NCI-H187 (cell line): ENCODE measurements at places on chromosomes 1 and 21.

- no peak for DNase-seq
These were observed 4.0 kb upstream of the GJC2 start for GRCh38 chr1:228145463-228146416.

- no peak for DNase-seq
These were observed 35.5 kb downstream of the COLGALT2 start for GRCh38 chr1:184002071-184002470.

- no peak for DNase-seq
These were observed 113.4 kb downstream of the GRIK3 start for GRCh38 chr1:36920801-36921405.

GRCh38 chr1:175673371-175674150 is 69.8 kb downstream of the TNR start:
- peak; percentile 56 for DNase-seq

GRCh38 chr1:154842635-154843034 is 27.4 kb downstream of the KCNN3 start:
- DNase-seq: no peak

GRCh38 chr1:55836086-55836485 is 620.9 kb upstream of the USP24 start:
- no peak for DNase-seq

DNA sequence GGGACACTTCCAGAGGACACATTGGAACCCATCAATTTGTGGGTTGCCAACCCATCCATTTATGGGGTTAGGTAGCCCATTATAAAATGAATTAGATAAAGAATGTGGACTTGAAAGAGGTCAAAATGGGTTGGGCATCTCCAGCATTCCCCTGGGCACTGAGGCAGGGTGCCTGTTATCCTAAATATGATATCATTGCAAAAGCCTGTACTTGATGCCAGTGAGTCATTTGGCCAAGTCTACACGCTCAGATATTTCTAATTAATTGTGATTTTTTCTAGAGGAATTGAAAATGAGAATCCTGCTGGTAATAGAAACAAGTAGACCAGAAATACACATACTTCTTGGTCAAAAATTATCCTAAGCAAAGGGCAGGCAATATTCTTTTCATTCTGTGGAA is 21.9 kb upstream of the NBL1 start:
- DNase-seq: no peak

DNA sequence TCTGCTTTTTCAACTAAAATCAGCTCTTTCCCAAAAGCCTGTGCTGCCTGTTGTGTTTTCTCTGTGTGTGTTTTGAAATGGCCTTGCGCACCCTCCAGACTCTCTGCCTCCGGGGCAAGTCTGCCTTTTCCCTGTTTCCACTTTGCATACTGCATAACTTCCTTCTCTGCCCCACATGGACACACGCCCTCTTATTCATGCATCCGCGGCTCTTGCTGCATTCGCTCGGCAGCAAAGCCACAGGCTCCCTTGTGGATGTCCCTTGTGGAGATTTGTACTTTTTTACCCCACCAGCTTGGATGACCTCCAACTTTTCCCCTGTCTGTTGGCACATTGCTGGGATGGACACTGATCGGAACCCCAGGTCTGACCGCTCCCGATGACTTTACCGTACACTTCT is 147.6 kb downstream of the ADSS2 start:
- DNase-seq: no peak

GRCh38 chr1:155244368-155245162 is 10.7 kb downstream of the ENTREP3 start:
- peak; percentile 100 for DNase-seq

DNA sequence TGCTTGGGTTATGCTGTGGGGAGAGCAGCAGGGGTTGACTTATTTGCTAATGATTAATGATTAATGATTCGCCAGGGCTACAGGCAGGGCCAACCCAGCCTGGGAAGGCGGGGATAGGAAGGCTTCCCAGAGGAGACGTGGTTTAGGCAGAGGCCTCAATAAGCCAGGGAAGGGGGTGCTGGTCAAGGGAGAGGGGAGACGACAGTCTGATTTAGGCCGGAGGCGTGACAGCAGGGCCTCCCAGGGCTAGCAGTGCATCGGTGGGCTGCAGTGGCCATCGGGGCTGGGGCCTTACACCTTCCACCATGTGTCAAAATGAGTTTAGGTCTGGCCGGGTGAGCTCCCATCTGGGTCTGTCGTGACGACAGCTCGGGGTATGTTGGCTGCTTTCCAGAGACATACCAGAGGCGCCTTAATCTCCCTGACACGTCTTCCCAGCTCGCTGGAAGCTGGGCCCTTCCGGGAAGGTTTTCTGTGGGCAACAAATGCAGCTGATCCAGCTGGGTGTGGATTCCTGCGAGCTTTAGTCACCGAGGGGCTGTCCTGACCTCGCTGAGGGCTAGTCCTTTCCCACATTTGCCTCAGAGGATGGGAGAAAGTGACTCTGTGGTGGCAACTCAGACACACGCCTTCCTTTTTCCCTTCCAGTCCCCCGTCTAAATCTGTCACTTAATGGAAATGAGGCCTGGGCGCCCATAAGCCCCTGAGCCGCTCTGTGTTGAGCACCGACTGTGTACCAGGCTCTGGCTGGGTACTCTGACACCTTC is 3.7 kb upstream of the SLC1A7 start:
- DNase-seq: no peak

DNA sequence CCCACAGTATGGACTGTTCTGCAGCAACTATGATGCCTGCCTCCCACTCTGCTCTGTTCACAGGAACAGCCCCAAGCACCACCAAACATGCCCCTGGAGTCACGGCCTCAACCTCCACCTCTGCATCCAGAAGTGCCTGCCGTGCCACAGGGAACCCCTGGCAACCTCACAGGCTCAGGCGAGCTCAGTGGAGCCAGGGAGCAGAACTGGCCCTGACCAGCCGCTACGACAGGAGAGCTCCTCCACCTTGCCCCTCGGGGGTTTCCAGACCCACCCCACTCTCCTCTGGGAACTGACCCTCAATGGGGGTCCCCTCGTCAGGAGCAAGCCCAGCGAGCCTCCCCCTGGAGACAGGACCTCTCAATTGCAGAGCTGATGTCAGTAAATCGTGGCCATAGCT is 13.0 kb downstream of the MRAP start:
- DNase-seq: no peak

- DNase-seq: no peak
These were observed 27.8 kb upstream of the SUMO3 start for GRCh38 chr21:44845418-44846223.

DNA sequence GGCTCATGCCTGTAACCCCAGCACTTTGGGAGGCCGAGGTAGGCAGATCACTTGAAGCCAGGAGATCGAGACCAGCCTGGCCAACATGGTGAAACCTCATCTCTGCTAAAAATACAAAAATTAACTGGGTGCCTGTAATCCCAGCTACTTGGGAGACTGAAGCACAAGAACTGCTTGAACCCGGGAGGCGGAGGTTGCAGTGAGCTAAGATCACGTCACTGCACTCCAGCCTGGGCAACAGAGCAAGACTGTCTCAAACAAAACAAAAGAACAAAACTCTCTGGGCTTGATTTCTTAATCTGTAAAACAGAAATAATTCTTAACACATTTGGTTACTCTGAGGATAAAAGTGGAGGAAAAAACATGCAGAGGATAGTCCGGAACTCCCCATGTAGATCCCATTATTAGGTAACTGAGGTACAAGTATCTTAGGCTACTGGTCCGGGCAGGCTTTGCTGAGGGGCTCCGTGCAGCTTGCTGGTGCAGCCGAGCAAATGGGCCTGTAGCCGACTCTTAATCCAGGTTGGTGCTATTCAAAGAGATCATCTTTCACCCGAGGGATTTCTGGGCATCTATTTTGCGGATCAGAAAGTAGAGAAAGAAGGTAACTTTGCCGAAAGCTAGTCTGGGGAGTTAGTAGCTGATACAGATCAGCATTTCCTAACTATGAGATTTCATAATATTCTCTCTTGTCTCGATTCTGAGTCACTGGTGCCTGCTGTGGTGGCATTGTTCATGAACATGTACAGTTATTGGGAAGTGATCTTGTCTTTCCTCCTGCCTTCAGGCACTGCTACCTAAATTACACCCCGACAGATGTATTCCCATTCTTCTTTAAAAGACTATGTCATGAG is 56.8 kb downstream of the NFIA start:
- no peak for DNase-seq

GRCh38 chr1:154747740-154748404 is 122.2 kb downstream of the KCNN3 start:
- peak; percentile 96 for DNase-seq

- no peak for DNase-seq
These were observed 79.8 kb downstream of the PIGK start for GRCh38 chr1:77139389-77139788.

DNA sequence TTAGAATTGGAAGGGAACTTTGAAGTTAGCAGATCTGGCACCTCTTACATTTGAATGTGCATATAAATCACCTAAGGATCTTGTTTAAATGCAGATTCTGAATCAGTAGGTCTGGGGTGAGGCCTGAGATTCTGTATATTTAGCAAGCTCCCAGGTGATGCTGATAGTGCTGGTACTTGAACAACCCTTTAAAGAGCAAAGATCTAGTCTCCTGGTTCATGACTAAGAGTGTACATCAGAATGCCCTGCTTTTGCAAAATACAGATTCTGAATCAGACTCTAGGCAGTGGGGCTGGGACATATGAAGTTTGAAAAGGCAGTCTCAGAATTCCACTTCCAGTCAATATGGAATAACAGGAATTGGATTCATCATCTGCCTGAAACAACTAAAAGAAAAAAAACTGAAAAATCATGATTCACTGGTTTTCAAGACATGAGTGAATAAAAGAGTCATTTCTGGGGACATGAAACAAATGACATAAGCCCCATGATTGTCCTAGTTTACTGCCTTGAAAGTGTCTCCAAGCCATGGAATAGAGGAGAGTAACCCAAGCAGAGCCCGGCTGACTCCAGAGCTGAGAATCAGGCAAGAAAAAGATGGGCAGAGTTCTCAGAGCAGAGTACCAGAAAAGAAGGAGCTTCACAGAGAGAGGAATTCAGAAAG is 149.6 kb upstream of the SGIP1 start:
- no peak for DNase-seq

GRCh38 chr1:173424143-173424542 is 53.0 kb upstream of the PRDX6 start:
- no peak for DNase-seq

- no peak for DNase-seq
These were observed 6.8 kb downstream of the RGS5 start for GRCh38 chr1:163195728-163196448.

DNA sequence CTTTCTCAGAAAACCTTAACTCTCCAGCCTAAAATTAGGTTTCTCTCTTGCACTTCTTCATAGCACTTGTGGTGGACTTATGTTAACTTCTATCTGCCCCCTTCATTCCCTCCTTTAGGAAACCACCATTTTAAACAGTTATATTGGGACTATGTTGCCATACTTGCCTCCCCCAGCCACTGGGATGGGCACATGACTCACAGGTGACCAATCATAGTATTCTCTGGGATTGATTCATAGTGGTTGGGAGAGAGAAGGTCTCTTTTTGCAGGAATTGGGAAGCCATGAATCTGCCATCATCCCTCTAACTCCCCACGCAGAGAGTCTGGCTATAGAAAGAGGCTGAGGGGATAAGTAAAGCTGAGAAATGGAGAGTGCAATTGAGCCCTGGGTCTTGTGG is 50.4 kb upstream of the NRDC start:
- DNase-seq: no peak

GRCh38 chr1:26158908-26159742 is at the start of gene FAM110D:
TSS of gene FAM110D (plus strand) at chr1:26159079. CDS start at chr1:26161292, 2,213 bp downstream.
- no peak for DNase-seq

- DNase-seq: no peak
These were observed 61.4 kb downstream of the CLIC6 start for GRCh38 chr21:34730194-34730593.

- no peak for DNase-seq
These were observed 34.8 kb downstream of the C1orf198 start for GRCh38 chr1:230833511-230833910.

DNA sequence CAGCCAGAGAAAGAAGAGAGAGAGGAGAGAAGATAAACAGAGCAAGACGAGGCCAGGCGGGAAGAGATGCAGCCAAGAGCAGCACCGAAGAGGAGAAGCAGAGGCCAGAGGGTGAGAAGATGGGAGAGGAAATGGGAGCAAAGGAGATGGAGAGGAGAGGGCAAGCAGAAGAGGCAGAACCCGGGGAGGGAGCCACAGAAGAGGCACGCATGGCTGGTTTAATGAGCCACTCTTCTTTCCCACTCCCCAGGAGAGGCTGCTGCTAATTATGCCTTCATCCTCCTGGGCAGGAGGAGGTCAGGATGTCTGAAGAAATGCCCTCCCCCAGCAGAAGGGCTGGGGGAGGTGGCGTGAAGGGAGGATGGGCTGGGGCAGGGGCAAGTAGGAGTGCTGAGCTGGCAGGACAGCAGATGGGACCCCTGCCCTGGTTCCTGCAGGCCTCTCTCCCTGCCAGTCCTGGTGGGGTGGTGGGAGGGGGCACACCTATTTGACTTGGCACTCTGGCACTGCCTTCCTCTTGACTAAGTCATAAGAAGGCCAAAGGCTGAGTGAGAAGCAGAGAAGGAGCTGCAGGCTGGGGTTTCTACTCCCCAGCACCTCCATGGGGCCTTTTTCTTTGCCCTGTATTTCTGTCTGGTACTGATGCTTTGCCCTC is 32.3 kb downstream of the KIRREL1 start:
- DNase-seq: no peak

- no peak for DNase-seq
These were observed 9.7 kb downstream of the EIF3I start for GRCh38 chr1:32231843-32232432.

DNA sequence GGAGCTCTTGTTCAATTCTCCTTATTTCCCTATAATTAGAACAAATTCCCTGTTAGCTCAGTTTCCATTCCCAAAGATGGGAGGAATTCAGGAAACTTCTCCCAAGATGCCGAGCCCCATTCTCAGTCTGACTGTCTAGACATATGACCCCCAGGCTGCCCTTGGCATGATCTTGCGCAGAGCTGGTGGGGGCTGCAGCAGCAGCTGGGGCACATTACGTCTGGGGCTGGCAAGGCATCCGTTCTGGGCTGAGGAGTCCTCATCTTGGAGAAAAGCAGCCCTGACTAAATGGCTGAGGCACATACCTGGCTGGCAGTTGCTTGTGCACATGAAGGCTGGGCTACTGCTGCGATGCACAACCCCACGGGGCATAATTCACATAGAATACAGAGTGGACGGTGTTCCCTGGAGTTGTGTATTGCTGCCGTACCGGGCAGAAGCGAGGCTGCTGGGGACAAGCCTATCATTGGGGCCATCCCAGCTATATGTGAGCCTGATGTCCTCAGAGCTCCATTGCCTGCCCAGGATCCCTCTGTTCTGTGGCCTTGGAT is 36.4 kb upstream of the TRABD2B start:
- DNase-seq: no peak

GRCh38 chr1:53274026-53274425 is 35.7 kb upstream of the MAGOH start:
- no peak for DNase-seq

- no peak for DNase-seq
These were observed 7.9 kb downstream of the TEX35 start for GRCh38 chr1:178520803-178521202.

GRCh38 chr1:160221089-160221488 is 15.9 kb downstream of the PEA15 start:
- DNase-seq: no peak

GRCh38 chr1:56397811-56398231 is 181.5 kb downstream of the PLPP3 start:
- no peak for DNase-seq
